GM23338 (cell line): ENCODE measurements at places on chromosomes 7 and 10. TPM values are rescaled to one million over a fixed set of nuclear protein-coding genes. Genes with fewer than 3 reads are reported as not detected.

GRCh38 chr7:157855452-157856213, 518.8 kb downstream of the DNAJB6 start:
- H3K4me3 ChIP-seq: no peak overlapping the region
- no peaks in the 10 kb centered on the region; the same call in 1 of the 2 replicates for H3K36me3 ChIP-seq
- no peak overlapping the region for H3K27ac ChIP-seq
- no peaks in the 10 kb centered on the region for H3K4me1 ChIP-seq

The C10orf67 gene
- total RNA-seq: not detected in 2 replicates

The DYNC1I1 gene
- total RNA-seq: 0.82 and 4.1 TPM in 2 replicates

- H3K4me3 ChIP-seq: no peak overlapping the region
- no peaks in the 10 kb centered on the region for H3K36me3 ChIP-seq
- no peak overlapping the region for H3K27ac ChIP-seq
- H3K4me1 ChIP-seq: no peaks in the 10 kb centered on the region
- no peaks in the 10 kb centered on the region for H3K27me3 ChIP-seq
- no peak for DNase-seq
These were observed 409.2 kb downstream of the DNAJB6 start for GRCh38 chr7:157745721-157746709.

The PTN gene
- total RNA-seq: 18.5 and 20.1 TPM in 2 replicates

The PPP1R17 gene
- 0.27 and 0.52 TPM in 2 replicates for total RNA-seq

- no peak overlapping the region for H3K27ac ChIP-seq
- DNase-seq: no peak
These were observed 79.9 kb downstream of the ZRANB1 start for GRCh38 chr10:125021686-125022344.

GRCh38 chr10:130817674-130818073, 493.8 kb downstream of the TCERG1L start:
- peaks cover under 1% of the 10 kb centered on the region; the same call in 1 of the 2 replicates for H3K36me3 ChIP-seq
- H3K4me3 ChIP-seq: no peak overlapping the region
- no peaks in the 10 kb centered on the region for H3K4me1 ChIP-seq

DNA sequence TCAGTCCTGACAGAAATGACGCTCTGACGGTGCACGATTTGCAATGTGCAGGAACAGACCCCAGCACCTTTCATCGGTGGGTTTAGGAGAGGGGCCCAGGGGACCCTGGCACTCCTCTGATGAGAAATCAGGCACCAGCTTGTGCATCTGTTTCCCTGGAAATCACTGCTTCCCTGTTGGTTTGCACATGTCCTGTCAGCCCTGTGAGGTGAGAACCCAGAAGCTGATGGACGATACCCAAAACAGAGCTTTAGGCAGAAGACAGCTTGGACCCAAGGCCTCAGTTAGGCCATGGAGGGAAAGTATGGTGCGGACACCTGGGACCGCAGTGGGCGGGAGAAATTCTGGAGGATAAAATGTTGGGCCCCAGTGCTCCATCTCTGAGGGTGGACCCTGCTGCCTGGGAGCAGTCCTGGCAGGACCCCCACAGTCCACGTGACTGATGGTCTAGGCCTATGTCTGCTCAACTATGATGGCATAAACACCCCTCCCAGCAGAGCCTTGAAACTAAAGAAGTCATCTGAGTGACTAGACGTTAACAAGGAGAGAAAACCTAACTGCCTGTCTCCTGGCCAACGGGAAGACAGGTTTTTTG, 242.8 kb downstream of the PTPRN2 start:
- H3K4me1 ChIP-seq: no peaks in the 10 kb centered on the region
- DNase-seq: no peak
- no peaks in the 10 kb centered on the region for H3K27me3 ChIP-seq
- no peak overlapping the region for H3K27ac ChIP-seq
- no peak overlapping the region for H3K4me3 ChIP-seq
- no peaks in the 10 kb centered on the region for H3K36me3 ChIP-seq

DNA sequence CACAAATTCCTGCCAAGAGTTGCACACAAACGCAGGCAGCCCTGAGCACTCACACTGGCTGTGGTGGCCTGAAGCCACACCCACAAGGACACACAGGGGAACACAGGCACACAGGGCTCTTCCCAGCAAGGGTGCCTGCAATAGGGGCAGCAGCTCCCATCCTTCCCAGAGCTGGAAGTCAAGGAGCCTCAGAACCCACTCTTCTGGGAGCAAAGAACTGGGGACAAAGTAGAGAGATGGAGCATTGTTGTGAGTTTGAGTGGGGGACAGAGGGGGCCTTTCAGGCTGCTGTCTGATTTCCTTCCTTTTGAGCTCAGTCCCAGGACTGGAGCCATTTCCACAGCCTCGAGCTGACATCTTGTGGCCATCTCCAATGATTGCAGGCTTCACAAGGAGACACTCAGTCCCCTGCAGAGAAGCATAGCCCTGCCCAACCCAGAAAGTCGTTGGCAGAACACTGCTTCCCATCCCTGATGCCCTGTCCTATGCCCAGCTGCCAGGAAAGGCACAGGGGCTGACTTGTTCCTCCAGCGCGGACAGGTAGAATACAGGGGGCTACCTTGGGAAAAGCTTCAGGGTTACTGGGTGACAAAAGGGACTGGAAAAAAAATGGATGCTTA, 34.4 kb upstream of the SLF2 start:
- DNase-seq: peak; percentile 89
- no peak overlapping the region for H3K4me3 ChIP-seq
- H3K36me3 ChIP-seq: no peaks in the 10 kb centered on the region
- H3K27me3 ChIP-seq: peaks cover 25% of the 10 kb centered on the region
- peaks cover 19% of the 10 kb centered on the region for H3K4me1 ChIP-seq
- no peak overlapping the region for H3K27ac ChIP-seq

The KLLN gene
- total RNA-seq: 0.24 and 0.62 TPM in 2 replicates

The AP1S1 gene
- total RNA-seq: 60.6 and 62.9 TPM in 2 replicates

GRCh38 chr10:117165538-117166417, 27.7 kb upstream of the VAX1 start:
- H3K36me3 ChIP-seq: no peaks in the 10 kb centered on the region
- H3K27me3 ChIP-seq: peaks cover 100% of the 10 kb centered on the region
- DNase-seq: peak; percentile 90
- peaks cover 30% of the 10 kb centered on the region for H3K4me1 ChIP-seq

The SPOCK2 gene
- 2.6 and 3.6 TPM in 2 replicates for total RNA-seq

GRCh38 chr10:97812696-97813095, 36.9 kb upstream of the GOLGA7B start:
- no peaks in the 10 kb centered on the region for H3K4me1 ChIP-seq
- no peaks in the 10 kb centered on the region for H3K36me3 ChIP-seq
- H3K27me3 ChIP-seq: no peaks in the 10 kb centered on the region
- no peak overlapping the region for H3K27ac ChIP-seq
- no peak overlapping the region for H3K4me3 ChIP-seq
- no peak for DNase-seq

- H3K27ac ChIP-seq: no peak overlapping the region
- DNase-seq: no peak
- H3K4me1 ChIP-seq: no peaks in the 10 kb centered on the region
- H3K4me3 ChIP-seq: no peak overlapping the region
- no peaks in the 10 kb centered on the region for H3K36me3 ChIP-seq
- no peaks in the 10 kb centered on the region for H3K27me3 ChIP-seq
These were observed 563.3 kb upstream of the LRRTM3 start for GRCh38 chr10:66362522-66362921.

DNA sequence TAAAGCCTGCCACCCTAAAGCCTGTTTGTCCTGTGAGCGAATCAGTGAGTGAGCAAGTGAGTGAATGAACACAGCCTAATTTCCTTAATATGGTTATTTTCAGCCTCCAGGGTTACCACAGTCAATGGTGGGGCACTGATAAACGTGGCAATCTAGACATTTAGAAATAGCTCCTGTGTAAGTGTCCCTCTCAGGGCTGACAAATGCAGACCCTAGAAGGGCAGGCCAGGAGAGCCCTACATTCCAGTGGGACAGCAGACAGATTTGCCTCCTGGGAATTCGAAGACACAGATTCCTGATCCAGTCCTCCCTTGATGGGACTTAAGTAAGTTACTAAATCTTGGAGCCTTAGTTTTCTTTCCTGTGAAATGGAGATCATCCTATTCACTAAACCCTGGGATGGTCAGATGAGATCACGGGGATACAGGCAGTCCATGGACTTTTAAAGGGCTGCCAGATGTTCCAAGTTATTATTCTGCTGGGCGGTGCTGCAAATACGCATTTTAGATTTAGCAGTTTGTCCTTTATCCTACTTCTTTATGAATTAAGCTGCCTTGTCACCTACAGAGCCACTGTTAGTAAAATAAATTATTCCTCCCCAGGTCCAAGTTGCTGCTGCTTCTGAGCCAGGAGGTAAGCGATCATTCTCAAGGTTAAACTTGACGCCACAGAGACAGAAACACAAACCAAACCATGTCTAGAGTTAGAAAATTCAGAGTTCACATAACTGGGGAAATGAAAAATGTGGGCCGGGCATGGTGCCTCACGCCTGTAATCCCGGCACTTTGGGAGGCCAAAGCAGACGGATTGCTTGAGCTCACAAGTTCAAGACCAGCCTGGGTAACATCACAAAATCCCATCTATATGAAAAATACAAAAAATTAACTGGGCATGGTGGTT, 54.8 kb upstream of the TM9SF3 start:
- H3K27me3 ChIP-seq: no peaks in the 10 kb centered on the region
- H3K36me3 ChIP-seq: no peaks in the 10 kb centered on the region
- no peak for DNase-seq
- no peak overlapping the region for H3K4me3 ChIP-seq

The CALHM3 gene
- 0.14 TPM in 1 of 2 replicates, not detected in the other for total RNA-seq

The PTPRE gene
- 0.42 and 0.54 TPM in 2 replicates for total RNA-seq
